Hematopoietic multipotent progenitor cell treated with erythropoietin and hydrocortisone succinate and interleukin-3 and kit ligand, for 8 days (in vitro differentiated cells): ENCODE measurements at places on chromosomes 11 and 22.

DNA sequence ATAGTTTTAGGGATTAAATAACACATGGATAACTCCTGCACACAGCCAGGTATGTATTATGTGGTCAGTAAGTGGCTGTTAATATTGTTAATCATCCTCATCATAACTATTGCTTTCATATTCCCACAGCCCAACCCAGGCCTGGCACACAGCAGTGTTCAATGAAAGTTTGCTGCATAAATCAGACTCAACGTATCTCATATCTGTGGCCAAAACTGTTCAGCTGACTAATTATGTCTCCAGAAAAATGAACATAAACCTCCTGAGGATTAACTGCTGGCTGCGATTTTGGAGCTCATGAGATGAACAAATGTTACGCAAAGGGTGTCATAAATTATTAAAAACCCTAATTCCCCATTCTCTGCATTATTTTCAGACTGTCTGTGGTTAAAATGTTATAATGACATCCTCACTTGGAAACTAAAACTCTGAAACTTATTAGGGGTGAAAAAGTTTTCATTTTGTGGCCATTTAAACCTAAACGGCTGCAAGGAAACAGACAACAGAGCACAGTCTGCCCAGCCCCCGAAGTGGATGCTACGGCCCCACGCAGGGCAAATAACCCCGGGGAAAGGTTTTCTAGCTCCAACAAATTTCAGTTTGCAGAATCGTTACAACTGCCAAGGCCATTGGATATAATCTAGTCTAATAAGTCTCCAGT lies 17.3 kb downstream of the ABCC8 start:
- no peak for DNase-seq

GRCh38 chr22:42644422-42645340 lies 4.3 kb upstream of the ATP5MGL start:
- DNase-seq = no peak

- DNase-seq = no peak
These were observed 2.5 kb downstream of the TSPO start for GRCh38 chr22:43153899-43154298.

DNA sequence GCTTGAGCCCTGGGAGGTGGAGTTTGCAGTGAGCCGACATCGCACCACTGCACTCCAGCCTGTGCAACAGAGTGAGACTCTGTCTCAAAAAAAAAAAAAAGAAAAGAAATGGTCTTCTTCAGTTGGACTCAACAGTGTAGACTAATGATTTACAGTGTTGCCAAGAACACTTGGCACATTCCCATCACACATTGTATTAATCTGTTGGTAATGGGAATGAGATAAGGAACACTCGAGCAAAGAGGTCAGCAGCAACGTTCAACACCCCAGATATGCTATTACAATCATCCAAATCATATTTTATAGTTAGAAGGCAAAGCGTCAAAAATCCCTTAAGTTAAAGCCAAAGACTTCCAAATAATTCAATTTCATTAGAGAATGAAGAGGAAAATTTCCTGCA lies 14.5 kb downstream of the CDON start:
- DNase-seq = no peak

- no peak for DNase-seq
These were observed 568.9 kb downstream of the LUZP2 start for GRCh38 chr11:25065746-25066145.

DNA sequence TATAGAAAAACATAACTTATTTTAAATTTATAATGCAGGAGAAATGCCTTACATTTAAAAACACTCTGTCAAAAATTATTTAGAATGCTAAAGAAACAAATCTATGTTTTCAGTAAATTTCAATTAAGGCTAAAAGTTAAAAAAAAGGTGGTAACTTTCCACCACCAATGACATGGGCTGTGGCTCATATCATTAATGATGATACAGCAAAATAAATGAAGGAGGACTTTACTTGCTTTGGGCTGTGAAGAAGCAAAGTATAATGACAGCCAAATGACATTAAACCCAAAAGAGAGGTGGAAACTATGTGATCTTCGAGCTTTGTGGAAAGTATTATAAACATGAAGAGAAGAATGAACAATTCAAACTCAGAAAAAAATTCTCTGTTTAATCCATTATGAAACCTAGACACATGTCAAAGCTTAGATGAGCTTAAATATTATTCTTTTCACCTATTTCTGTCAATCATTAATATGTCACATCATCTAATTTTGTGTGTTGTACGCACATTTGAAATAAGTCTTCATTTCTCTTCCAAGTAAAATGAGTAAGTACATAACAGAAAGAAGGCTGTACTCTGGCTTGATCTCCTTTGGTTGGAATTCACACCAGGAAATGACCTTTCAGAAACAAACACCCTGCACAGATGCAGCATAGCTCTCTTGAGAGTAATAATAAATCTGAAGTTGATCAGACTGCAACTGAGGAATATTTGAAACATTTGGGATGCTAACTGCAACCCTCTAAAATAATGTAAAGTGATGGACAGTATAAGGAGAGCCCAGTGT lies 265.8 kb downstream of the TTC28 start:
- DNase-seq = no peak

DNA sequence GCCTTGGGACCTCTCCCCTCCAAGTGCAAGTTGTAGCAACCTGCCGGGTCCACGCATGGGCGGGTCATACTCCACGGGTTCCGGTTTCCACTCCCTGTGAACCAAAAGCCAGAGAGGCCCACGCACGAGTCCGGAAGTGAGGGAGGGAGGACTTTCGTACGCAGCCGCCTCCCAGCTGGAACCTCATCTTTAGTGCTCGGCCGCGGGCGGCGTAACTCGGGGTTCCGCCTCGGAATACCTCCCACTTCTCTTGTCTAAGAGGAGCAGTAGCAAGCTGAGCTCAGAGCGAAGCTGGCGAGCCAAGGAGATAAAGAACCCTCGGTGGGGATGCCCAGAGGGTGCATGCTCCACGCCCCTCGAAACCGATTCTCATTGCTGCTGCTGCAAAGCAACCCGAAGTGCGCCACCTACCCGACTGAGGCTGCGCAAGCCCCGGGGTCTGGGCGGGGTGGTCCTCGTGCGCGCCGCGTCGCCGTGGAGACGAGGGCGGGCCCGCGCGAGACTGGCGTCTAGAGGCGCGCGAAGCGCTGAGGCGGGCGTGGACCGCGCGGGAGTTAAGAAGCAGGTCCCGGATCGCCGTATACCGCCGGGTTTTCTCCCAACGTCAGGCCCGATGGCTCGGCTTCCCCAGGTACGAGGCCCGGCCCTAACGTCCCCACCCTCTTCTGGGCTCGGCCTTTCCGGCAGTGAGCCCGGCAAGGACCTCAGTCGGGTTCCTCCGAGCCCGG lies at the start of gene SFI1:
Gene SFI1 (plus strand): TSS at position 530 of the 728 bp plus-strand sequence. CDS start 11,749 bp downstream, outside the sequence.
- DNase-seq = peak; percentile 98

- DNase-seq = no peak
These were observed 96.9 kb upstream of the CTSC start for GRCh38 chr11:88434333-88434976.

DNA sequence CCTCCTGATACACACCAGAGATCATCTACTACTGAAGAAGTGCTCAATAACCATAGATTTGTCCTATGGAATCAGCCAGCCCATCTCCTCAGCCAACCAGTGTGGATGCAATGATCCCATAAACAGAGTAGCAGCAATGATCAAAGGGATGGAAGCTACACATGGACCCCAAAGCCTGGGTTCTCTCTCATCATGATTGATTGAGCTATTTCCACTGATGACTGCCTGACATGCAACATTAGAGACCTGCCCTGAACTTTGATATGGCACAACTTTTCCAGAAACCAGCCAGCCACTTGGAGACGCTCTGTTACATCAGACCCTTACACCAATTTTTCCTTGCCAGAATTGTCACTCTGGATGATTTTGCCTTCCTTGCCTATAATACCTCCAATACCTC lies 471.6 kb downstream of the BUD13 start:
- DNase-seq = no peak

GRCh38 chr11:8810540-8811301 lies 100.3 kb upstream of the AKIP1 start:
- peak; percentile 36 for DNase-seq

- no peak for DNase-seq
These were observed 3.5 kb downstream of the C11orf21 start for GRCh38 chr11:2298131-2298794.

- no peak for DNase-seq
These were observed 291.1 kb upstream of the C11orf87 start for GRCh38 chr11:109130910-109131309.

DNA sequence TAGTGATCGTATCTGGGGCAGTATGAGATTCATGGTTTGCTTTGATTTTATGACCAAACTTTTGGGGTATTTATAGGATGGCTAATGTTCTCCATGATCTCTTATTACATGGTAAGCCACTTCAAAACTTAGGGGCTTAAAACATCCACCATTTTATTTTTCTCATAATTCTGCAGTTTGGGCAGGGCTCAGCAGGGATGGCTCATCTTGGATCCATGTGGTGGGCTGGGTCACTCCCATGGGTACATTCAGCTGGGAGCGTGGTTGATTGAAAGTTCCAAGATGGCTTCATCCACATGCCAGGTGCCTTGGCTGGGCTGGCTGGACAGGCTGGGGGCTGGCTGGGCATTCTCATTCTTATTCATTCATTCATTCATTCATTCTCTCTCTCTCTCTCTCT lies 30.5 kb upstream of the FGF19 start:
- no peak for DNase-seq

GRCh38 chr11:74726547-74727182 lies 4.6 kb downstream of the CHRDL2 start:
- DNase-seq = peak; percentile 63

DNA sequence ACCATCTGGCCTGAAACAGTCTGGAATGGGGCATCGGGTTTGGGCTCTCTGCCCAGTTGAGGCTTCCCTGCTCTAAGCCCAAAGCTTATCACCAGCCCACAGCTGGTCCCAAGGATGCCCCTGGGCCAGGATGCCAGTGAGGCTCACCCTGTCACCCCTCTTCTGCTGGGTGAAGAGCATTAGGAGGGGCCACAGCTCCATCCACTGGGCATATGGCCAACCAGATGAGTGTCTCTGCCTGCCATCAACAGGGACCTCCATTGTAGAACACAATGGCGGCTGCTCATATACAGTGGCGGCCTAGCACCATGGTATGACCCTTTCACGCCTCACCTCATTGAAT lies 5.6 kb downstream of the CHST1 start:
- DNase-seq = peak; percentile 90

GRCh38 chr22:32994898-32995297 lies 63.3 kb downstream of the SYN3 start:
- no peak for DNase-seq
